EH (cell line): ENCODE measurements at places on chromosomes 13 and 19.

- DNase-seq = no peak
Measured at GRCh38 chr13:99996381-99996973, 14.9 kb downstream of the ZIC2 start.

DNA sequence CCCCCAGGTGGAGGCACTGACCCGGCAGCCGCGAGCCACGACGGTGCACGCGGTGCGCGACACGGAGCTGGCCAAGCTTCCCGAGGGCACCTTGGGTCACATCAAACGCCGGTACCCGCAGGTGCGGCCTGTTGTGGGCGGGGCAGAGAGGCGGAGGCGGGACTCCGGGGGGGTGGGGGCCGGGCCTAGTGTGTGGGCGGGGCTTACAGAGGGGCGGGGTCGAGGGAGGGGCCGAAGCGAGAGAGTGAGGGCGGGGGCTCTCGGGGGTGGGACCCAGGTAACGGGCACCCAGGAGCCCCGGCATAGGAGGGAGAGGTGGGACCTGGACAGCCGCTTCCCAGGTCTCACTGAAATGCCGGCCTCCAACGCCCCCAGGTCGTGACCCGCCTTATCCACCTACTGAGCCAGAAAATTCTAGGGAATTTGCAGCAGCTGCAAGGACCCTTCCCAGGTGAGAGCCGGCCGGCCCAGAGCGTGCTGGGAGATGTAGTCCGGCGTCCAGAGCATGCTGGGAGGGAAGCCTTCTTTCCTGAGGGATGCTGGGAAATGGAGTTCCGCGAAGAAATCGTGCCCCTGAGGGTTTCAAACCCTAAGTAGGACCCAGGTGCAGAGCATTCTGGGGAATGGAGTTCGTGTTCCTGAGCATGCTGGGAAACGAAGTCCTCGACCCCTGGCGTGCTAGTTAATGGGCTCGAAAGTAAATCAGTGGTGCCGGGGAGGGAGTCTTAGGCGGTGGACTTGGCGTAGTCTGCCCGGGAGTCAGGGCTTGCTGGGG, 15.7 kb downstream of the PNPLA6 start:
- peak; percentile 41 for DNase-seq

- peak; percentile 95 for DNase-seq
Measured at GRCh38 chr19:16293118-16294091, 31.2 kb upstream of the KLF2 start.

DNA sequence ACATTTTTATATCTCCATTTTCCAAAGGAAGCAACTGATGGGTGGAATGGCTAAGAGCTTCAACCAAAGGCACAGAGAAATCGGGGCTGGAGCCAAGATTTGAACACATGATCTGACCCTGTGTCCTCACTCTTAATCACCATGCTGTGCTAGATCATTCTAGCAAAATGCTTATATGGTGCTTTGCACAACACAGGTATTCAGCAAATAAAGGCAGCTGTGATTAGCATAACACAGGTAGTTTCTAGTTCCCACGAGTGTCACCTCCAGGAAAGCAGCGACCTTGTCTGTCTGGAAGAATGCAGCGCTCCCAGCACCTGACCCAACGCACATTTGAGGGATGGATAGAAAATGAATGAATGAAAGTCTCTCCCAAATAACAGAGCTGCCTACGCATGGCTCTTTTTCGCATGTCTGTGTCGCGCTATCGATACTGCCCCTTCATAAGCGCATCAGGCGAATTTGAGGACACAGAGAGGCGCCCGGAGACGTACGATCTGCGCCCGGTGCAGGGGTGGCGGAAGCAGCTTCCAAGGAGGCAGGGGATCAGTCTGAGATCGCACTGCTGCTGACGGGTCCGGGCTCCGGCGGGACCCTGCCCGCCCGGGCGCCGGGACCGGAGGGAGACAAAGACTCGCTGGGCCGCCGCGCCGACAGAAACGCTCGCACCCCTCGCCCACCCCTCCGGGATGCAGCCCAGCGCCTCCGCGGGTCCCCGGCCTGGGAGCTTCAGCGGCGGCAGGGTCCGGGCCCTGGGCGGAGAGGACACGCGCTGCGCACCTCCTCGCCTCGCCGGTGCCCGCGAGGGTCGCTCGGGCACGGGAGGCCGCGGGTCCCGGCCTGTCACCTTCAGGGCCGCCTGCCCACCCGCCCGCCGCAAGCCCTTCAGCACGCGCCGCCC, 609 bp downstream of the EPS15L1 start:
- peak; percentile 49 for DNase-seq

DNA sequence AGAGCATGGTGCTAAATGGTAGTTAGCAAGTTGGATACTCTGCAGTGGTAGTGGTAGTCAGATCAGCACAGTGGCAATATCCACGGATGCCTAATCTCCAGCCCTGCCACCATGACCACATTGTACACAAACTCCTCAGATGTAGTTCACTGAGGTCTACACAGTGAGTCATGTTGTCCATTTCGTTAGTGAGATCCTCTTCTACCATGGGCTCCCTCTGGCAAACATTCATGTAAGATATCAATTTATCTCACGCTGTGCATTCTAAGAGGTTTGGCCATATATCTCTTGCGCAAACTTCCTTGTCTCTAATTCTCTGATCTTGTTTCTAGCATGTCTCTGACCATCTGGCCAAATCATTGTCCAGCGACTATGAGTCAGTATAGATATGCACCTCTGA, 58.2 kb downstream of the POLR1D start:
- DNase-seq = no peak

DNA sequence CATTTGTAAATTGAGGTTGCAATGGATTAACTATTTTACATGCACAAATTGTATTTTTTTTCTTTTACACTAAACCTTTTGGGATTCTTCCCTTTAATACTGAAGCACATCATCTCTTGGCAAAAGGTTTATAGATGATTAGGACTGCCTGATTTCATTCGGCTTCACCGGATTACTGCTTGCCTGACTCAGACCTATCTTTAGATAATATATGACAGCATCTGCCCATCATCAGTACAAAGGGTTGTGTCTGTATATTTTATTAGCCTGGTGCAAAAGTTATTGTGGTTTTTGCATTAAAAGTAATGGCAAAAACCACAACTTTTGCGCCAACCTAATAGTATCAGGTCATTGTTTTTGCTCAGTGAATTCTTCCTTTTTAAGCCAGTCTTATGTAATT, 316.2 kb upstream of the HTR2A start:
- DNase-seq = no peak

DNA sequence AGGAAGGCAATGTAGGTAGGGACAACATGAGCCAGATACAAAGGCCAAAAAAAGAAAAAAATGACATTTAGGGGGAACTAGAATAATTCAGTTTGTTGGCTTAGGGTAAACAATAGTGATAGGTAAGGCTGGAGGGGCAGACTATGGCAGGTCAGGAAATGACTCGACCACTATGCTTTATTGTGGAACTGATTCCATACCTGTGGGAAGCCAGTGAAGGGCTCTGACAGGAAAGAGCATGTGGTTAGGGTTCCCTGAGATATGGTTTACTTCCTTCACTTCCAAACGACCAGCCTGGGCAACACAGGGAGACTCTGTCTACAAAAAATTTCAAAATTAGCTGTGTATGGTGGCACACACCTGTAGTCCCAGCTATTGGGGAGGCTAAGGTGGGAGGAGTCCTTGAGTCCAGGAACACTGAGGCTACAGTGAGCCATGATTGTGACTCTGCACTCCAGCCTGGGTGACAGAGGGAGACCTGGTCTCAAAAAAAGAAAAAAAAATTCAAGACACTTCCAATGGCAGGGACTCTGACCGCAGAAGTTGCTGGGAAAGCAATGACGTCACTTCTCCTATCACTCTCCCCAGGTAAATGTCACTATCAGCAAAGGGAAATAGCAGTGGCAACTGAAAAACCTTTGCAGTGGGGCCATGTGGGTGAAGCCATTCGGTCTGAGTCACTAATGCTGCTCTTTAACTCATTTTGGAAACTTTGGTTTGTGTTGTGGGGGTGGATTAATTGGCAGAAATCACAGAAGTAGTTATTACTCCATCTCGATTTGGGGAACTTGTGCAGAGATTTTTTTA, 192.8 kb upstream of the TSC22D1 start:
- no peak for DNase-seq

DNA sequence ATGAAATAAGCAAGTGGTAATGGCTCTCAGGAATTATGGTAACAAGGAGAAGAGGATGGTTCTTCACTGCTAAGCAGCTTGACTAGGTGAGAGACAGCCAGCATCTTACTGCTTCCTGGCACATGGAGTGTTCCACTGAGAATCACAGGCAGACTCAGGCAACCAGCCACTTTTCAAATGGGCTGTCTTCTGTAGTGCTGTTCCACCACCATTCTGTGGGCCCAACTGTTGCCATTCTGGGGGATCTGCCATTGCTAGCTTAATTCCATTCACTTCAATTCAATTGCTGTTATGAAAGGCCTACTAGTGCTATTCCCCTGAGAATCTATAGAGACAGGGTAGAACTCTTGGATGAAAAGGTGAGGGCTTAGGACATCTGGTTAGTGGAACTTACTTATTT, 341.9 kb downstream of the KCNRG start:
- no peak for DNase-seq

DNA sequence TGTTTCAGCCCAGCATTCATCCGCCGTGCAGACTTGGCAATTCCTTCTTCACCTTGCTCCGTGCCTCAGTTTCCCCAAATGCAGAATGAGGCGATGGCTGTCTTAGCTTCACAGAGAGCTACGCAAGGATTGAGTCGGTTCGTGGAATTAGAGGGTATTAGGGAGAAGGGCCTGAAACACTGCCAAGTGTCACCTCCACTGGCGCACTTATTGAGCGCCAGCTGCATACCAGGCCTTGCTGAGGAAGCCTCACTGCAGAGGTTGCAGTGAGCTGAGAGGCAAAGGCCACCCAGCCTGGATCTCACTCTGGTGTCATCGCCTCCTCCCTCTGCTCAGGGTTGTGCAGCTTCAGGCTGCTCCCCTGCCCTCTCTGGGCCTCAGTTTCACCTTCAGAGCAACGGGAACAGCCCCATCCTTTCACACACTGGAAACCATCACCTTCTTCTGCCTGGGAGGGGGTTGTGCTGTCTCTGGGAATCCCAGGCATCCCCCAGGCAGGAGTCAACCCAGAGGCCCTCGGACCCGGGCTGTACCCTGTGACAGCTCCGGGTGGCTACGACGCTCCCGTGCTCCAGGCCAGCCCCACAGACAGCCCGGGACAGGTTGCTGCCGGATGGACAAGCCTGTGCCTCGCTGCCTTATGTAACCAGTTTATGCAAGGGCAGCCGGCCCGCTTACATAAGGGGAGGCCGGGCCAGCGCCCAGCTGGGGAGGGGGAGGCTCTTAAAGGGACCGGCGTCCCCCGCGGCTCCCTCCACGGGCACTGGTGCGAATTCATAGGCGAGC, 31.9 kb downstream of the NFIC start:
- DNase-seq = no peak

GRCh38 chr19:56110515-56111448, 10.3 kb downstream of the ZNF787 start:
- DNase-seq = no peak

GRCh38 chr13:85137516-85137915, 661.7 kb downstream of the SLITRK6 start:
- DNase-seq = peak; percentile 7
